Left lobe of liver (tissue), 2 donors: ENCODE measurements at places on chromosomes 13 and 19.

GRCh38 chr13:39784347-39784746, 128.9 kb downstream of the COG6 start:
- no peak for DNase-seq

DNA sequence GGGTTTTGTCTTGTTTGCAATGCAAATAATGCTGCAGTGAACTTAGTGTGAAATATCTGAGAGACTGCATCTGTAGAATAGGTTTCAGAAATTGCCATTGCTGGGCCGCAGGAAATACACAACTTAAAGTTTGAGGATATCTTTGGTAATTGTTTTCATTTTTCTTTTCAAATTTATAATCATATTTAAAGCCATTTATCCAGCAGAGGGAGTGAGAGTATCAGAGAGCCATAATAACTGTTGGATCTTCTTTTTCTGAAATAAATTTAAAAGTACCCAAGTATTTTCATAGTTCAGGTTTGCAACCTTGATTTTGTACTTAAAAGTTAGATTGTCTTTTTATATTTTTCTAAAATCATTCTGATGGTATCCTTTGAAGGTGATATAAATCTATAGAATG, 99.4 kb downstream of the ZMYM2 start:
- DNase-seq = no peak

DNA sequence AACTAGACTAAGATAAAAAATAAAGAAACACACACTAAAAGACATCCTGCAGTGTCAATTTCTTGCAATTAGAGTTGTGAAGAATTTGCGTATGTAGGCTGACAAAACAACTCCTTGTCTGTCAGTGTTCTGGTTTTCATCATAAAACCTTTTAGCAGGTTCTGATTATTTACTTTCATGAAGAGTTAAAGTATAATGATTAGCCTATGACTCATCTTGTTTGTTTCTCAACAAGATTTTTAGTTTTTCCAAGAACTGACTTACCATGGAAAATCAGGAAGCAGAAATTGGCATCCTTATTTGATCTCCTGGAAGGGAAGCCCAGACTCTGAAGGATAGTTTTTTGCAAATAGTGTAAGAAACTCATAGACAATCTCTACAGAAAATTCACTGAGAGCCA, 848.7 kb upstream of the PCDH9 start:
- no peak for DNase-seq

DNA sequence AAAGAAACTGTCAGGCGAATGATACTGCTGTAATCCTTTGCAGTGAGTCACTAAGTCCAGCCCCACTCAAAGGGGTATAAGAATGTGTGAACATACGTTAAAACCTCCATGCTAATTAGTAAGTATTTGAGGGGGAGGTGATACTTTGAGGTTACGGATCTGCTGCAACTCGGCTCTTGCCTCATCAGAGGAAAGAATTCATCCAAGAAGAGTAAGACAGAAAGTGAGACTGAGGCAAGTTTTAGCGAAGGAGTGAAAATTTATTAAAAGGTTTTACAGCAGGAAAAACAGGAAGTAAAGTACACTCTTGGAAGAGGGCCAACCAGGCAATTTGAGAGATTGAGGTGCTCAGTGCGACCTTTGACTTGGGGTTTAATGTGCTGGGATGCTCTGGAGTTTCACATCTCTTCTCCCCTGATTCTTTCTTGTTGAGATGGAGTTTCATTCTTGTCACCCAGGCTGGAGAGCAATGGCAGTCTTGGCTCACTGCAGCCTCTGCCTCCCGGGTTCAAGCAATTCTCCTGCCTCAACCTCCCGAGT, 9.8 kb downstream of the CLEC4M start:
- no peak for DNase-seq

DNA sequence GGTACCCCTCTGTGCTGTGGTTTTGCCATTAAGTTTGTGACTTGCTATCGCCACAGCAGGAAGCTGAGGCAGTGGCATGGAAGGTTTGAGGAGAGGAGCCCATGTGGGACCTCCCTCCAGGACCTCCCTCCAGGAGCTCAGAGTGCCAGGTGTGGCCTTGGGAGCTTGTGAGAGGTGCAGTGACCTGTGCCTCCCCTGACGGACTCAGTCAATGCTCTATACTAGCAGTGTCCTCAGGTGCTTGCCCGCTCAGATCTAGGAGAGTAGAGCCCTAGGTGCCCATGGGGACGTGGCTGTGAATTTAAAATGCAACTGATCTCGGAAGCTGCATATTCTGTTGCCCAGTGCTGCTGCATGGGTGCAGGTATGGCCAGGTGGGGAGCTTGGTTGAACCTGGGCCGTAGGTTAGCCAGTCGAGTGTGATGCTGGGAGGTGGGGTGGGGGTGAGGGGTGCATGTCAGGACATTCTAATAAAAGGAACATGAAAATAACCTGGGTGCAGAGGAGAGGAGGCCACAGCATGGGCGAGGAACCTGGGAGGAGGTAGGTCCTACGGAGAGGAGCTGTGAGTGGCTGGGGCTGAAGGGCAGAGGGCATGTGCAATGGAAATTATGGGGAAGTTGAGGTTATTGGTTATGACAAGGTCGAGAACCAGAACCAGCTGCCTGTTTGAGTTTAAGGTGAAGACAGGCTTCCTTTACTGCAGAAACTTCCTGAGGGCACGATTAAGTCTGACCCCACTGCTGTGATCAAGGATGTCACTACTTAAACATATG, 41.6 kb downstream of the TEX29 start:
- DNase-seq = no peak

DNA sequence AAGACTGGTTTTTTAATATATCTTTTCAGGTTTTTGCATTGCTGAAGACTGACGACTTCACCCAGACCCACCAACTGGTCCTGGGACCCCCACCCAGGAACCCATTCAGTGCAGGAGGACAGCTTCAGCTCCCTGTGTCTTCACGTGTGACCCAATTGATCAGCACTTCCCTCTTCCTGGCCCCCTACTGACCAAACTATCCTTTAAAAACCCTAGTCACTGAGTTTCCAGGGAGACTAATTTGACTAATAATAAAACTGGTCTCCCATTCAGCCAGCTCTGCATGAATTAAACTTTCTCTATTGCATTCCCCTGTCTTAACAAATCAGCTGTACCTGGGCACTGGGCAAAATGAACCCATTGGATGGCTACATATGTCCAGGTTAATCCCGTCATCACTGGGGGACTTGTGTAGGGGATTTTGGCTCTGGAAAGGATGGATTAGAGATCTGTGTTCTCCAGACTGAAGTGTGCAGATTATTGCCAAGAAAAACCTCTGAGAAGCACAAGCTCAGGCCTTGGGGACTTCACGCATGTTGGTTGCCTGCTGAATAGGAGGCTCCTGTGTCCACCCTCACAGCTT, 16.3 kb upstream of the PARP4 start:
- DNase-seq = no peak

DNA sequence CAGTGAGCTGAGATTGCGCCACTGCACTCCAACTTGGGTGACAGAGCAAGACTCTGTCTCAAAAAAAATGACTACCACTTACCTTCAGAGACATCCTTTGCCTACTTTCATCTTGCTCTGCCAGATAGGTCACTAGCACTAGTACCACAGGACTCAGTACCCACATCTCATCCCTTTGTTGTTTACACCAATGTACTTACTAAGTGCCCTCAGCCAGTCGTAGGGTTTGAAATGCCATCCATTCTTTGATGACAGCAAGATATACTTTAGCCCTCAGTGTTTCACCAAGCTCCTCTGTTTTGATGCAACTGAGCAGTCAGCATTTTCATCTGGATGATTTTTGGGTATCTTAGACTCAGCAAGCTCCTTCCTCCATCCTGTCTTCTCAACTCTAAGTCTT, 6.1 kb downstream of the URAD start:
- DNase-seq = no peak

GRCh38 chr13:87356314-87356713, 314.9 kb upstream of the SLITRK5 start:
- DNase-seq = no peak

- no peak for DNase-seq
These were observed 7.4 kb upstream of the OLFM2 start for GRCh38 chr19:9943744-9944143.

GRCh38 chr13:73364736-73365135, 305.9 kb downstream of the KLF5 start:
- no peak for DNase-seq

GRCh38 chr13:77820431-77821149, 98.0 kb downstream of the EDNRB start:
- DNase-seq = no peak

- peak; percentile 71 for DNase-seq
These were observed 8.3 kb upstream of the CRX start for GRCh38 chr19:47813304-47813994.

DNA sequence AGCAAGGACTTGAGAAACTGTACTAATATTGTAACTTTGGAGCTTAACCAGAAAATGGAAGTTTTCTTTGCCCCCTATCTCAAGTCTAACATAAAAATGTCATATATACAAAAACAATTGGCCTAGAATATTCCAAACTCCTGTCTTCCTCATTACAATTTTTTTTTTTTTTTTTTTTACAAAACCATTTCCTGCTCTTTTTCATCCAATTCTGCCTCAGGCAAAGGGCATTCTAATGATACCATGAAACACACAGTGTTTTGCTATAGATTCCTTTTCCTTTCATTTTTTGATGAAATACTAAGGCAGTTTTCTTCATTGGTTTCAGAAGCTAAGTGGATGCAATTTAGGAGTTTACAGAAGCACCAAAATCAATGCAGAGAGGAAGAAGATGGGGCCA, 119.7 kb downstream of the LHFPL6 start:
- no peak for DNase-seq

- DNase-seq = no peak
These were observed 7.3 kb upstream of the URI1 start for GRCh38 chr19:29934781-29935180.

DNA sequence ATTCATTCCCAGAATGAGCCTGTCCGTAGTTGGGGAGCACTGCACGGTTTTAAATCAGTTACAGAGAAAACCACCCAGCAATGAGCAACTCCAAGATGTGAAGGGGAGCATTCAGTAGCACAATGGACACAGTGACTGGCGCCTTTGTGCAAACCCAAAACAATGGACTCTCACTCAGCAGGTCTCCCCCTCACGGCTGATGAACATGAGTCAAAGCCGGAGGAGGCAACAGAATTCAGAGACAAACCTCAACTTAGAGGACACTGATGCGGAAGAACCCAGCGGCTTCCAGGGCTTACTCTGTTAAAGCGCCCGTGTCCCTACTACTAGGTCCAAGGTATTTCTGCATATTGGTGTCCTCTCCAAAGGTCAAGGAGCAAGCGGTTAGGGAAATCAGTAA, 17.7 kb downstream of the PLEKHF1 start:
- no peak for DNase-seq

- no peak for DNase-seq
These were observed 20.9 kb downstream of the CAPS start for GRCh38 chr19:5934774-5935472.

DNA sequence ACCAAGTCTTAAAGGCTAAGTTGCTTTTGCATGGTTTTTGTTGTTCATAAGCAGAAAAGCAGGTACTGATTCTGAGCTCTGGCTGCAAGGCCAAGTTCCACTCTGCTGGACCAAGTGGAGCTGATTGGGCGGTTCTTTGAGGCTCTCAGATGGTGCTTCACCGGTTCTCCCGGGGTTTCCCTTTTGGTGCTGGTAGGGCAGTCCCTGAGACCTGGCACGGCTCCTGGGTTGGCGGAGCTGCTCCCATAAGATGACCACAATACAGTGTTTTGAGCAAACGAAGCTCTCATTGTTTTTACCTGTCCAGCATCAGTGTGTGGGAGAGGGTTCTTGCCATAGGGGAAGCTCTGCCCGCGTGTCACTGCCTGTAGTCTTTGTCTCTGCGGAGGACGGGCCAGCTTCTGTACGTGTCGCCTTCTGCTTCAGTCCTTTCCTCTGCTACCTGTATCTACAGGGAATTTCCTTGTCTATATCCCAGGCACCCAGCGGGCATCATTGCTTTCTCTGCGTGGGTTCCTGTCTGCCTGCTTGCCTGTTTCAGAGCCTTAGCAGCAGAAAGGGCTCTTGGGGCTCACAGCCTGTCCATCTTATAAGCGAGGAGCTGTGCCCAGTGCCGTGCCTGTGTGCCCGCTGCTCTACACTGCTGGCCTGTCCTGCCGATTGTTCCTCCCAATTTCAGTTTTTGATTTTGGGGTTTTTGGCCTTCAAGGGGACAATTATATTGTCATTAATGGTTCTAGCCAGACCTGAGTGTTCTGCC, 2.3 kb downstream of the U2AF2 start:
- DNase-seq = no peak

GRCh38 chr13:94322925-94323763, 156.3 kb downstream of the DCT start:
- DNase-seq = no peak

- DNase-seq = no peak
These were observed 83.1 kb downstream of the AKAP11 start for GRCh38 chr13:42355092-42355485.

GRCh38 chr13:107211073-107211472, 643.1 kb upstream of the ARGLU1 start:
- DNase-seq = peak; percentile 66

DNA sequence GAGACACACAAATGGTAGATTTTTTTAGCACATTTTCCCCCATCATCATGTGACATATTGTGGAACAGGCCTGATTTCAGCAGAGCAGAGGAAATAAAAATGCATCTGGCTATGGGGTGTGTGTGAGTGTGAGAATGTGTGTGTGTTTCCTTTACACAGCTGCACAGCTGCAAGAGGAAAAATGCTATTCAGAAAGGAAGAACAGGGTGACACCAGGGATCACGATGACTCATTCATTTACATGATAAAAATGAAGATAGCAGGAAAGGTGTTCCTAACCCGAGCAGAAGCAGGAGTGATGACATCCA, 469.5 kb upstream of the TSHZ3 start:
- DNase-seq = no peak

- no peak for DNase-seq
These were observed 51.5 kb downstream of the INSR start for GRCh38 chr19:7242601-7243258.

GRCh38 chr19:6499052-6499790, 2.9 kb downstream of the TUBB4A start:
- DNase-seq = no peak

DNA sequence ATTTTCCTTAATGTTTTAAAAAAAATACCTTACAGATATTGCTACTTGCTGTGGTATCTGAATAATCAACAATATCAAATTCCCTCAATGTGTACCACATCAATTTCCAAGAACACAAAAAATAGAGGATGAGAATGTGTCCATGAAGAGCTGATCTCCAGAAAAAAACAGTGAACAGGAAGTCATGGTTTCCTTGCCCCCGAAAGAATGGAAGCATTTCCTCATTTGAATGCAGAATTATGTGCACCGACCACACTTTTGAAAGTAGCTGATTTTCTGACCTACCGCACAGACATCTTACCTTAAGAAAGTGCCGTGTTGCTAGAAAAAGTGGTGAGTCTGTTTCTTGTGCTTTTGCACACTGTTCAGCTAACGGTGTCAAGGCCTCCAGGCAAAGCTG, 13.4 kb upstream of the EEF1AKMT1 start:
- no peak for DNase-seq

GRCh38 chr19:38139122-38139521, 84.9 kb downstream of the DPF1 start:
- no peak for DNase-seq
